Naive thymus-derived CD8-positive, alpha-beta T cell (primary cell): ENCODE measurements at places on chromosomes 3 and 15. TPM values are rescaled to one million over a fixed set of nuclear protein-coding genes. Genes with fewer than 3 reads are reported as not detected.

DNA sequence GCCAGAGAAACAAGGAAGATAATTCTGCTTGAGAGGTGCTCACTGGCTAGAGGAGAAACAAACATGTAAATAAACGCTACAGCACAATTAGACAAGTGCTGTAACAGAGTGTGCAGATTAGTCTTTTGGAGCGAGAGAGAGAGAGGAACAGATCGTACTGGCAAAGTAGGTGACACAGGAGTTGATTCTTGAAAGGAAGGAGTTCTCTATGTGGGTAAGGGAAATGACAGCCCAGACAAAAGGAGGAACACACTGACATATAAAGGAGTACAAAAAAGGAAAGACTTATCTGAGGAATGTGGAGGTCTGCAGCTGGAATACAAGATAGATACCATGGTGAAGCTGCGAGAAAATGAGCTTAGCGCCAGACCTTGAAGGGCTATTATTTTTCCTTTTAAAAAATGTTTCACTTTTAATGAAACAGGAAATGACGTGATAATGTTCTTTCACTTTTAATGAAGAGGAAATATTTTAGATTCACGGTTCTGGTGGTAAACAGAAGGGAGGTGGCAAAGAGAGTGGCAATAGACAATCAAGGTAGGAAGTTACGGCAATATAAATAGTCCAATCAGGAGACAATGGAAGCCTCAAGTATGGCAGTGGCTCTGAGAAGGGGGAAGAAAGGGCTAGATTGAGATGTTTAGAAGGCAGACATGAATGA, 202.9 kb downstream of the VPS13C start:
- no peak for DNase-seq

DNA sequence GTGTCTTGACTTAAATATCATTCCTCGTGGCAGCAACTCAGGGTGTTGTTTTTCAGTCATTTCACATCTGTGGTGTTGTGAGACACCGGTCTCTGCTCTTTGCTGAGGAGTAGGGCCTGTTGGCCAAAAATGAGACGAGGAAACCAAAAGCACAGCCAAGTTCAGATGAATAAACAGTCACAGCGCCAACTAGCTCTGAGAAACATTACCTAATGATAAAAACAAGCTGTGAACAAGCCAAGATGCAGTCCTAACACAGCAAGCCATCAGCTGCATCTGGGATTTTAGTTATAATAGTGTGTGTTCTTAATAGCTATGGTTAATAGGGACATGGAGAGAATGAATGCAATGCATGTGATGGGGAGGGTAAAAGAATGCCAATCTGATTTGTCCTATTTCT, 843.4 kb upstream of the DPPA4 start:
- no peak for DNase-seq

The ILDR1 gene
- total RNA-seq, result not detected

DNA sequence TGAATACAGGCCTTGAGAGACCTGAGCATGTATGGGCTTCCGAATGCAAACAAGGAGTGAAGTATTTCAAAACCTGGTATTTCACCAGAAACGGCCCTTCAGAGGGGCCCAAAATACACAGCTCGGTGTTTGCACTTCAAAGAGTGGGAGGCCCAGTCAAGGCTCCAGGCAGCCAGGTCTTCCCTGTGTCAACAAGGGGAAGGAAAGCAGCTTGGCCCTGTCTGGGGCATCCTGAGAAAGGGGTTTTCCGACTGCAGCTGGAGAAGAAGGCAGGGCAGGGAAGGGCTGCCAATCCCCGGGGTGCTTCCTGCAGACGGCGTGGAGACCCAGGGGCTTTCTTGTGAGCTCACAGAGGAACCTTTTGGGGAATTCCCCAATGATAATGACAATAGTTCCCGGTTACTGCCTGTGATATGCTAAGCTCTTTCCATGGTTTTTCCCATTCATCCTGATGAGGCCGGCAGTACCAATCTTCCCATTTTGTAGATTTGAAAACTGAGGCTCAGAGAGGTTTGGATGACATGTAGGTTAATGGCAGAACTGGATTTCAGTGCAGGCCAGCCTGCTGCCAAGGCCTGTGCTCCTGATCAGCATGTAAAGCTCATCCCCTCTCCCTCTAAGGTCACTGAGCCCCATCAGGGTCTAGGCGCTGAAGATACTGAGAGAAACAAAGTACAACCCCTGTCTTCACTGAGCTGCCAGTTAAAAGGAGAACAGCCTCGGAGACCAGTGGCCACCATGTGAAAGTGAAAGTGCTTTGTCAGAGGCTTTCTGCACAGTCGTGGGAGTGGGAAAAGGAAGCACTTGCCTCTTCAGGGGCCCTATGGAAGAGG, 43.0 kb upstream of the TLE3 start:
- DNase-seq, result peak; percentile 2

DNA sequence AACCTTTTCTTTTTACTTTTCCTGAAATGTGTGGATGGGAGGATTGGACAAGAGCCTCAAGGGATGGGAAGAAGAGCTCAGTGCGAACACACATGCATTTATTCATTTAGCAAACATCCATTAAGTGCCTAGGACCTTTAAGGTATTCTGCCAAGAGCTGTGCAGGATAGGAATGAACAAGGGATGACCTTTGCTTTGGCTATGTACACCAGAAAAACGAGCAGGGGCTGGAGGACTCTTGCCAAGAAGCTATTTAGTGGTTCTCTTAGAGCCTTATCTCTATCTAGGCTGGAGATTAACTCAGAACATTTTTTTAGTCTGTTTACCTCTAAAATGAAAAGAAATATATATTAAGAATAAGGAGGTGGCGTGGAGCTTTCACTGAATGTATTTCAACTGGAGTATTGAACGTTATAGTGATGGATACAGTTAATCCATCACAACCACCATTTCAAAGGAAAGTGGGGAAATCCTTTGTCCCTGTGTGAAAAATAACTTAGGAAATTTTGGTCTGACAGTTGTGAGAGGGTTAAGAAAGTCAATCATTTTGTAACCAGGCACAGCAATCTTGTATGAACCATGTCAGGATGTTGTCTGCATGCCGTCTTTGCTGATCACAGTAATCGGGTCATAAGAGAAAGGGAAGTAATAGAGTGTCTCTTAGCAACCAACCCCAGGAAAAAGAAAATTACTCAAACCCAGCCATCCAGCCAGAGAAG, 279.0 kb downstream of the LPP start:
- peak; percentile 19 for DNase-seq

DNA sequence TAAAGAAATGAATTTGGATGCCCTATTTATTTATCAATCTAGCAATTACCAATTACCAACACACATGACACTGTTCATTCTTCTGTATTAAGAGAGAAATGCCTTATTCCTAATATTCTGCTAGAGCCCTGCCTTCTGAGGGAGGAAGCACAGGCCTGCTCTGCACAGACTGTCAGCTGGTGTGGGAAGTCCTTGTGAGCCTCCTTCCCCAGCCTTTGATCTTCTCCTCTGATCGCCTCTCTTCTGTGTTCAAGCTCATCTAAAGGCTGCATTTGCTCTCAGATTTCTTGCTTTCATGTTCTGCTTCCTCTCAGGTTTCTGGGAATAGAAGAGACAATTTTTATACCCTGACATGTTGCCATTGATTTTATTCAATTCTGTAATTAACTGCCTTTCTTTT, 290.6 kb upstream of the UMPS start:
- DNase-seq, result no peak

- no peak for DNase-seq
Observed at GRCh38 chr3:10798600-10799367, 17.2 kb upstream of the SLC6A11 start.

The PAQR9 gene
- not detected for total RNA-seq

DNA sequence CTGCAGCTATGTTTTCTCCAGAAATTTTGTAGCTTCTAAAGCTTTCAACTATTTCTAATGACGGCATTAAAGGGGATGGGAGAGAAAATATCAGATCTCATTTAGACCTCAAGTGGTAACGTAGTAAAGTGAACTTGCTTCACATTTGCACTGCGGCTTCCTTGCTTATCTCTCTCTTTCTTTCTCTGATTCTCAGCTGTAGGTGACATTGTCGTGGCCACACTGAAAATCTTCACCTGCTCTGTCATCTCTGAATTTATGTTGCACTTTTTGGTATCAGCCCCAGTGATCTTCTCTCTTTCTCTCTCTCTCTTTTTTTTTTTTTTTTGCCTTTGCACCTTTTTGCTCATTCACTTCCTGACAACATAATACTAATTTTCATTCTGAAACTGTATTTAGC, 254.1 kb upstream of the SATB1 start:
- DNase-seq, result peak; percentile 49

GRCh38 chr3:42803414-42804105, 730 bp downstream of the HIGD1A start:
- DNase-seq, result peak; percentile 26

- peak; percentile 84 for DNase-seq
Observed at GRCh38 chr3:184250167-184250828, 826 bp downstream of the EEF1AKMT4 start.

- DNase-seq, result peak; percentile 23
Observed at GRCh38 chr3:123884203-123884831, at the start of gene MYLK. MYLK (minus strand) TSS chr3:123884332; CDS start chr3:123793841, 90,491 bp downstream.

DNA sequence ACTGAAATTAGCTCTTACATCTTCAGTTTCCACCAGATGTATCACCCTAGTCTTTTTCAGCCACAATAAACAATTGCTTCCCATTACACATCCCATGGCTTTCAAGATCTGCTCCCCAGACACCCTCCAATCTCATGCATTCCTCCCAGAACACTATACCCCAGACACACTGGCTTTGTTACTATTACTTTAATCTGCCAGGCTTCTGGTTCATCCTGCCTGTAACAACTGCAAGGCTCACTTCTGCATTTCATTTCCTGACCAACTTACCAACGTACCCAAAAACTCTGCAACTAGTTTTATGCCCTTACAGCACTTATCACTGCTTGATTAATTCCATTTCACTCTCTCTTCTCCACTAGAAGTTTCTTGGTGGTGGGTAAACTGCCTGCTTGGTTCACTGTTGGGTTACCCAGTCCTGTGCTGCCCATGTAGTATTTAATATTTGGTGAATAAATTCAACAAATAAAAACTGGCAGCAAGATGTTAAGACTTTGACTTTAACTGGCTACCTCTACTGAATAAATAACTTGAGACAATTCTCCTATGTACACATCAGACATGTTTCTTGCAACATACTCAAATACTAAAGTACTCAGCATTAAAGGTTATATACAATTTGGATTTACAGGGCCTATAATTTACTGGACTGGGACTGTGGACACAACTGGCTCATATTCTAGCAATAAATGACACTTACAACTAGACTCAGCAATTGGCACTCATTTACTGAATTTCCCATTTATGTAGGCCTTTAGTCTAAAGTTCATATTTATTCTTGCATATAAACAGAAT, 2.7 kb downstream of the RPL22L1 start:
- DNase-seq, result no peak

DNA sequence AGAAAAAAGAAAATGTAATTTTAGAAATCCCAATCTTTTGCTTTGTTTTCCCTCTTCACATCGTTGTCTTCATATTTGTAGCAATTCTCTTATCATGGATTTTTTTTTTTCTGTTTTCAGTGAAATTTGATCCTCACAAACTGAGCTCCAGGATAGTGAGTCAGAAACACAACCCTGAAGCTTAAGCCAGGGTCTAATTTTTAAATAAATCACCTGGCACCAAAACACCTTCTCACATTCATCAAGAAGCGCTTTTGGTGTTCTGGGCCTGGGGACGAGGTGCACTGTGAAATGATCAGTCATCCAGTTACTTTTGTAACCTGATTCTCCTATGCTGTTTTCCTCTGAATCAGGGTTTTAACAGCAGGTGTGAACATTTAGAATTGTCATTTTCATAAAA, 87.7 kb downstream of the REC114 start:
- no peak for DNase-seq
